ENCODE measurements at places on chromosomes 3 and 15. TPM values are rescaled to one million over a fixed set of nuclear protein-coding genes. Genes with fewer than 3 reads are reported as not detected.

Gene EFCAB12
- total RNA-seq = under 0.01 TPM

Gene TMEM43
- total RNA-seq = 109 TPM

Gene CHL1
- not detected for total RNA-seq

Gene SAMD7
- not detected for total RNA-seq

Gene UBXN7
- 14.9 TPM for total RNA-seq

Gene DNAJA4
- total RNA-seq = 1.9 TPM

Gene TMEM212
- total RNA-seq = not detected

Gene RTP1
- not detected for total RNA-seq

Gene PCSK6
- total RNA-seq = 1.1 TPM

Gene GRK7
- not detected for total RNA-seq

Gene SI
- total RNA-seq = not detected

Gene SLC51A
- total RNA-seq = not detected

Gene MAP6D1
- total RNA-seq = 2.0 TPM

Gene CD200R1
- total RNA-seq = 0.14 TPM

Gene CCR8
- total RNA-seq = not detected

Gene GOLGA8H
- total RNA-seq = 0.22 TPM

Gene BCL2A1
- 1.3 TPM for total RNA-seq

Gene MEIS2
- 42.9 TPM for total RNA-seq

Gene CP
- not detected for total RNA-seq

Gene THAP10
- 1.8 TPM for total RNA-seq

Gene CGNL1
- 0.72 TPM for total RNA-seq

Gene ARHGAP11A
- 3.5 TPM for total RNA-seq

Gene FBXO40
- total RNA-seq = not detected

Gene TMEM207
- total RNA-seq = not detected

Gene CD80
- not detected for total RNA-seq

Gene ALDH1A2
- total RNA-seq = 0.86 TPM

Gene PBRM1
- 93.6 TPM for total RNA-seq

Gene IRAK2
- total RNA-seq = 17.9 TPM

Gene ROBO2
- total RNA-seq = 0.66 TPM

Gene TMOD2
- 0.66 TPM for total RNA-seq

Gene MYH15
- total RNA-seq = 1.3 TPM

Gene TERB2
- not detected for total RNA-seq

Gene ENTPD3
- 0.22 TPM for total RNA-seq

Gene MEF2A
- total RNA-seq = 47.5 TPM

Gene SERPINI2
- not detected for total RNA-seq

Gene CYP1A2
- total RNA-seq = not detected

Gene PPP1R14D
- not detected for total RNA-seq

Gene GOLGA6L22
- not detected for total RNA-seq

Gene CNTN3
- 2.6 TPM for total RNA-seq

Gene CTDSPL2
- 47.9 TPM for total RNA-seq
